T-cell (primary cell): ENCODE measurements at places on chromosomes 3 and 15. TPM values are rescaled to one million over a fixed set of nuclear protein-coding genes. Genes with fewer than 3 reads are reported as not detected.

The CFAP100 gene
- total RNA-seq = not detected

GRCh38 chr3:71984843-71985613 is 200.1 kb upstream of the PROK2 start:
- peak overlapping the region; percentile 5 for H3K4me3 ChIP-seq
- no peak overlapping the region for H3K27ac ChIP-seq
- H3K27me3 ChIP-seq = no peaks in the 10 kb centered on the region
- H3K36me3 ChIP-seq = no peaks in the 10 kb centered on the region
- no peak for DNase-seq
- peaks cover 4% of the 10 kb centered on the region for H3K4me1 ChIP-seq

- DNase-seq = no peak
- no peaks in the 10 kb centered on the region for H3K36me3 ChIP-seq
- no peak overlapping the region for H3K4me3 ChIP-seq
- H3K4me1 ChIP-seq = no peaks in the 10 kb centered on the region
- H3K27ac ChIP-seq = no peak overlapping the region
Measured at GRCh38 chr3:51306093-51306492, 79.0 kb upstream of the MANF start.

The EIF2A gene
- total RNA-seq = 100 TPM

GRCh38 chr3:4245671-4246070 is 57.5 kb upstream of the SETMAR start:
- H3K36me3 ChIP-seq = no peaks in the 10 kb centered on the region
- no peak for DNase-seq
- H3K4me1 ChIP-seq = no peaks in the 10 kb centered on the region
- no peak overlapping the region for H3K27ac ChIP-seq
- H3K27me3 ChIP-seq = no peaks in the 10 kb centered on the region
- H3K4me3 ChIP-seq = no peak overlapping the region

- no peaks in the 10 kb centered on the region for H3K27me3 ChIP-seq
- no peaks in the 10 kb centered on the region for H3K36me3 ChIP-seq
- H3K4me3 ChIP-seq = no peak overlapping the region
- no peak for DNase-seq
Measured at GRCh38 chr3:126998320-126998719, 15.4 kb downstream of the PLXNA1 start.

GRCh38 chr3:128504963-128505730 is 12.1 kb upstream of the GATA2 start:
- H3K4me1 ChIP-seq = no peaks in the 10 kb centered on the region
- H3K27ac ChIP-seq = no peak overlapping the region
- H3K4me3 ChIP-seq = no peak overlapping the region
- no peaks in the 10 kb centered on the region for H3K36me3 ChIP-seq
- no peak for DNase-seq

GRCh38 chr15:24956111-24956838 is 1.5 kb downstream of the SNRPN start:
- DNase-seq = peak; percentile 51
- peaks cover 4% of the 10 kb centered on the region for H3K36me3 ChIP-seq
- peaks cover 3% of the 10 kb centered on the region for H3K4me1 ChIP-seq
- peak overlapping the region; percentile 81 for H3K4me3 ChIP-seq
- H3K27me3 ChIP-seq = no peaks in the 10 kb centered on the region

The LRTM1 gene
- not detected for total RNA-seq

The RTP4 gene
- 6.0 TPM for total RNA-seq

DNA sequence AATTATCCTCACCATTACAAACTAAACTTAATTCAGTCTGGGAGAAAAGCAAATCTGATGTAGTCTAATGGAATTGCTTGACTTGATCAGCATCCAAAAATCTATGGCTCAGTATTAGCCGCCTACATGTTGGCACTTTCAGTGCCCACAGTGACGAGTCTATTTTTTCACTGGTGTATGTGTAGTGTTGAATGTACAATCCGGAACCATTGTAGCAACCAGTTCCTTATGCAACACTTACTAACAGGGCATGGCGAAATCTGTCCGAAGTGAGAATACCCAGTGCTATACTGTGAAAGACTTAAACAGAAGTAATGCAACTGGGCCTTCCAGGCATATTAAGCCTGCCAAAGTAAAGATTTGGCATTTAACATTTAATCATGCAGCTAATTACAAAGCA is 18.6 kb downstream of the LRRN1 start:
- no peak overlapping the region for H3K4me3 ChIP-seq
- no peaks in the 10 kb centered on the region for H3K36me3 ChIP-seq
- no peaks in the 10 kb centered on the region for H3K27me3 ChIP-seq
- H3K4me1 ChIP-seq = no peaks in the 10 kb centered on the region
- H3K27ac ChIP-seq = no peak overlapping the region

GRCh38 chr3:77038468-77038929 is 1.4 kb upstream of the ROBO2 start:
- no peak for DNase-seq
- H3K27me3 ChIP-seq = peaks cover 11% of the 10 kb centered on the region
- no peaks in the 10 kb centered on the region for H3K36me3 ChIP-seq
- H3K27ac ChIP-seq = no peak overlapping the region
- H3K4me1 ChIP-seq = no peaks in the 10 kb centered on the region
- no peak overlapping the region for H3K4me3 ChIP-seq

The BFSP2 gene
- not detected for total RNA-seq

- H3K36me3 ChIP-seq = no peaks in the 10 kb centered on the region
- no peaks in the 10 kb centered on the region for H3K27me3 ChIP-seq
- no peaks in the 10 kb centered on the region for H3K4me1 ChIP-seq
- H3K27ac ChIP-seq = no peak overlapping the region
- DNase-seq = no peak
Measured at GRCh38 chr3:132448216-132448961, 31.1 kb downstream of the DNAJC13 start.

GRCh38 chr3:188007897-188008296 is 146.1 kb upstream of the LPP start:
- no peaks in the 10 kb centered on the region for H3K36me3 ChIP-seq
- H3K27ac ChIP-seq = no peak overlapping the region
- no peaks in the 10 kb centered on the region for H3K4me1 ChIP-seq
- H3K27me3 ChIP-seq = no peaks in the 10 kb centered on the region
- no peak for DNase-seq

DNA sequence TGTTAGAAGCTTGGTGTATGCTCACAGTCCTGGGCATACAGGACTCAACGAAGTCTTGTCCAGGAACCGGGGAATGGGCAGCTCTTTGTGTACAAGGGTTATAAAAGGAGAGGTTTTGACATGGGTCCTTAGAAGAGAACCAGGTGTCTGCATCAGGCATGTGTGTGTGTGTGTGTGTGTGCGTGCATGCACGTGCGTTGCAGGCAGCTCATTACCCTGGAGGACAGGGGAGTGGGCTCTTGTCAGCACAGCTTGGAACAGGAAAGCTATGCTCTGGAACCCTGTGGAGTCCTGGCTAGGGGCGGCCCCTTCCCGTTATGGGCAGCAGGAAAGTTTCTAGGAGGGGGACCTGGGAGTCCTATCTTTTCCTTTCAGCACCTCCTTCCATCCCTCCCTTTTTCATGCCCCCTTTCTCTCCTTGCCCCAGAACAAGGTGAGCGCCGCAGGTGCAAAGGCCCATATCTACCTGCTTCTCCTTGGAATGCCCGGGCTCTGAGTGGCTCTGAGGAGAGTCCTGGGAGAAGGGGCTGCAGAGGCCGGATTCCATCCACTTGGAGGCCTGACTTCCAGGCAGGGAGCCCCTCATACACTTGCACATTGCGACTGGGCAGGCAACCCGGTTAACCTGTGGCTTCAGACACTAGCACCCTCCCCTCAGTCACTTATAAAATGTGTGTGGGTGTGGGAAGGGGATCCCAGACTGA is 33.9 kb upstream of the LCTL start:
- H3K36me3 ChIP-seq = no peaks in the 10 kb centered on the region
- DNase-seq = no peak
- peaks cover 6% of the 10 kb centered on the region for H3K4me1 ChIP-seq
- H3K4me3 ChIP-seq = no peak overlapping the region
- no peak overlapping the region for H3K27ac ChIP-seq

DNA sequence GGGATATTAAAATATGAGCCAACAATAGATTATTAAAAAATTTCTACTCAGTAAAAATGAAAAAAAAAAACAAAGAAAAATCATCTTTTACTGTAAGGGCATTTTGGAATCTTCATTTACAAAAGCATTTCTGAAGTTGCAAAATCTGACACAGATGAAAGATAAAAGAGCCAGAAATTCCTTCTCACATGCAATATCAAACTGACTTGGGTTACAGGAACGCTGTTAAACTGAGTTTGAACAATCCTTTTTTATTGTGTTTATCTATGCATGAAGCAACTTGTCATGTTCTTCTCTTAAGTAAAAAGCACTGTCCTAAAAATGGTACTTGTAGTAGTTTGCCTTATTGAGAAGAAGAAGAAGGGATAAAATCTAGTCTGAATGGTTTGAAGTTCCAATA is 468.5 kb upstream of the KCNMB2 start:
- no peak for DNase-seq
- no peaks in the 10 kb centered on the region for H3K27me3 ChIP-seq
- no peak overlapping the region for H3K27ac ChIP-seq
- H3K4me3 ChIP-seq = no peak overlapping the region
- no peaks in the 10 kb centered on the region for H3K36me3 ChIP-seq
- H3K4me1 ChIP-seq = no peaks in the 10 kb centered on the region

The NR1I2 gene
- total RNA-seq = 0.21 TPM

The EEFSEC gene
- 19.0 TPM for total RNA-seq

- no peaks in the 10 kb centered on the region for H3K27me3 ChIP-seq
- no peak overlapping the region for H3K4me3 ChIP-seq
- H3K4me1 ChIP-seq = no peaks in the 10 kb centered on the region
Measured at GRCh38 chr3:177817751-177818150, 620.5 kb upstream of the TBL1XR1 start.

DNA sequence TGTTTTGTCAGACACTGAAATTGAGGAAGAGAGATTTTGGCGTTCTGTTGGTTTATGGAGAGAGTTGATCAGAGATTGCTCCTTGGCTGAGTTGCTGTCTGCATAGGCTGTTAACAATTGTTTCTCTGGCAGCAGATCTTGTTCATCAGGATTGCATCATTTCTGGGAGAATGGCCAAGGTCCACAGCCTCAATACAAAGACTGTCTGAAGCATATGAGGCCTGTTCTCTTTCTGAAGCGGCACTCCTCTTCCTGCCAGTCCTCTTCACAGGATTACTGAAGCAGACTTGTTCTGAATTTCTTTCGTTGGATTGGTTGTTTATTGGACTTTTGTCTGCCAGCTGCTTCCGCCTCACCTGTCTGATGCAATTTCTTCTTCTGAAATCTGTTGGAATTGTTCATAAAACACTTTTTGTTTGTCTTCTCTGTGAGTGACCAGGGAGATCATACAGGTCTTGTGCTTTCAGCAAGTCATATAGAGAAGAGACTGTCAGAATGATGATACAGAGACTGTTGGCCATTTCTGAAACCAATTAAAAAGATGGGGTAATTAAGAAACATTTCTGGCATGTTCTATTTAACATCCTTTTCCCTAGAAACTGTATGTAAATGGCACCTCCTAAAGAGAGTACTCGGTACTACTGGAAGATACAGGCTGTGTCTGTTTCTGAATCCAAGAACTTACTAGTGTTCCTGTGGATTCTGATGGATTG is 25.5 kb downstream of the SETD5 start:
- no peak overlapping the region for H3K27ac ChIP-seq
- H3K4me1 ChIP-seq = peaks cover 2% of the 10 kb centered on the region
- DNase-seq = no peak
- H3K27me3 ChIP-seq = no peaks in the 10 kb centered on the region
- H3K36me3 ChIP-seq = no peaks in the 10 kb centered on the region
